ENCODE measurements at places on chromosomes 3 and 15.

- DNase-seq = no peak
Observed at GRCh38 chr3:162770551-162770950, 1273.9 kb downstream of the OTOL1 start.

- DNase-seq = no peak
Observed at GRCh38 chr3:141860766-141861513, 15.5 kb upstream of the ATP1B3 start.

- no peak for DNase-seq
Observed at GRCh38 chr15:35038626-35039451, 46.3 kb downstream of the NANOGP8 start.

GRCh38 chr3:53729159-53729558 is 117.1 kb downstream of the CHDH start:
- DNase-seq = no peak

DNA sequence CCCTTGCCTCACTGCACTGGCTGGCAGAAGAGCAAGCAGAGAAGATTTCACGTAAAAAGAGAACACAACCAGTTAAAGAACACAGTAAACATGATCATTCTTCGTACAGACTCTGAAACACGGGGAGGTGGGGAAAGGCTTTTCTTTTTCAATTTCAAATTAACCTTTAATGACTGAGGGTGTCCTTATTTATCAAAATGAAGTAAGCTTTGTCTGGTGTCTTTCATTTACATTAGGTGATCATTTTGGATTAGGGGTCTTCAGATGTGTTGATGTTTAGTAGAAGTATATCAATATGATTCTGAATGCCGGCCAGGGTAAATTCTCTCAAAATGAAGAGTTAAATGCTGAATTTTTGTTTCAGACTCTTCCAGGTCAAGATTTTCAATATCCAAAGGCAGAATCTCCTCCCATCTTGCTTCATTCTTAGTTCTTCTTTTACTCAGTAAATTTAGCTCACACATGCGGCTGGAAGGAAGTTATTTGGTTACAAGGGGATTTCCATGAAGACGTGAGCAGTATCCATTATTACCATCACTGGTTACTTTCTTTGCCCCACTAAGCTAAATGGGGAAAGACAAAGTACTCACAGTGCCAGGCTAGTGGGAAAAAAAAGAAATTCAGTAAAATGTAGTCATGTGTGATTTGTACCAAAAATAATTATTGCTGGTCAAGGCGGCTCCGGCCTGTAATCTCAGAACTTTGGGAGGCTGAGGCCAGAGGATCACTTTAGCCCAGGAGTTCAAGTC is 272.2 kb upstream of the NR2F2 start:
- DNase-seq = no peak

- no peak for DNase-seq
Observed at GRCh38 chr3:50645378-50645777, 28.4 kb downstream of the MAPKAPK3 start.
